Adrenal gland (tissue), 19 donors: ENCODE measurements at places on chromosomes 4 and X. TPM values are rescaled to one million over a fixed set of nuclear protein-coding genes. Genes with fewer than 3 reads are reported as not detected.

The ENAM gene
- not detected for total RNA-seq

The PAGE2 gene
- not detected for total RNA-seq

The TEX11 gene
- total RNA-seq, result not detected

The GC gene
- 0.06 TPM for total RNA-seq

The CNKSR2 gene
- 3.2 TPM for total RNA-seq

The ARSJ gene
- 3.7 TPM for total RNA-seq

The TECRL gene
- total RNA-seq, result 0.55 TPM

The CACNA1F gene
- total RNA-seq, result not detected

The MAGEB1 gene
- total RNA-seq, result not detected

The SPACA5 gene
- total RNA-seq, result not detected

The NCAPG gene
- total RNA-seq, result 0.30 TPM

The MGARP gene
- total RNA-seq, result 158 TPM

The UGT2B15 gene
- not detected for total RNA-seq

The CT45A1 gene
- total RNA-seq, result not detected

The IBSP gene
- total RNA-seq, result not detected

GRCh38 chr4:101993002-101993841 is 202.7 kb downstream of the BANK1 start:
- no peaks in the 10 kb centered on the region for H3K27me3 ChIP-seq
- no peak overlapping the region for H3K4me3 ChIP-seq
- H3K27ac ChIP-seq, result peak overlapping the region; percentile 10
- DNase-seq, result no peak
- H3K4me1 ChIP-seq, result peaks cover 11% of the 10 kb centered on the region

DNA sequence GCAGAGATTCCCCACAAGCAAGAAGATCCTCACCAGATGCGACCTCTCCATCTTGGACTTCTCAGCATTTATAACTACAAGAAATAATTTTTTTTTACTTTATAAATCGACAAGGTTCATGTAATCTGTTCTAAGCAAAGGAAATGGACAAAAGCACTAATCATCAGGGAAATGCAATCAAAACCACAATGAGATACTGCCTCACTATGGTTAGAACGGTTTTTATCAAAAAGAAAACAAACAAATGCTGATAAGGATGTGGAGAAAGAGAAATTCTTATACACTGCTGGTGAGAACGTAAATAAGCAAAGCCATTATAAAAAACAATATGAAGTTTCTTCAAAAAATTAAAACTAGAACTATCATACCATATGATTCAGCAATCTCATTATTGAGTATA is 1382.6 kb downstream of the ARAP2 start:
- no peak overlapping the region for H3K27ac ChIP-seq
- no peaks in the 10 kb centered on the region for H3K36me3 ChIP-seq
- H3K4me1 ChIP-seq, result no peaks in the 10 kb centered on the region
- no peaks in the 10 kb centered on the region for H3K27me3 ChIP-seq
- DNase-seq, result no peak

- H3K36me3 ChIP-seq, result no peaks in the 10 kb centered on the region
- DNase-seq, result no peak
- no peaks in the 10 kb centered on the region for H3K27me3 ChIP-seq
- H3K4me1 ChIP-seq, result no peaks in the 10 kb centered on the region
- H3K27ac ChIP-seq, result no peak overlapping the region
- H3K4me3 ChIP-seq, result no peak overlapping the region
These were observed 4.9 kb upstream of the PCGF3 start for GRCh38 chr4:700587-701264.

DNA sequence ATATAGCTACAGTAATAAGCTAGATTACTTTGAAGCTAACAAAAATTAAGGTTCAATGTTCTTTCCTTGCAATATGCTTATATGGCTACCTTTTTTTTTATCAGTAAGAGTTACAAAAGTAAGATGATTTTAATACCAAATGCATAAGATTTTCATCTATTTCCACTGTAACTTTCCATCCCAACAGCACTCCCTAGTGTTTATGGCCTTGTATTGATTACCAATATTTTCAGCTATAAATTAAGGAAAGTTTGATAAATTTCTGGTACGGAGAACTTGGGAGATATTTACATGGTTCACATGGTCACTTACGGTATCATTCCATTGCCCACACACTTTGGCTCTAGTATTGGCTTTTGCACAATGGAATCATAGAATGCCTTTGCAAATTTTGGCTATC is 448.9 kb upstream of the PABPC4L start:
- H3K4me1 ChIP-seq, result no peaks in the 10 kb centered on the region
- H3K27ac ChIP-seq, result no peak overlapping the region
- H3K36me3 ChIP-seq, result no peaks in the 10 kb centered on the region
- no peak overlapping the region for H3K4me3 ChIP-seq
- H3K27me3 ChIP-seq, result no peaks in the 10 kb centered on the region

DNA sequence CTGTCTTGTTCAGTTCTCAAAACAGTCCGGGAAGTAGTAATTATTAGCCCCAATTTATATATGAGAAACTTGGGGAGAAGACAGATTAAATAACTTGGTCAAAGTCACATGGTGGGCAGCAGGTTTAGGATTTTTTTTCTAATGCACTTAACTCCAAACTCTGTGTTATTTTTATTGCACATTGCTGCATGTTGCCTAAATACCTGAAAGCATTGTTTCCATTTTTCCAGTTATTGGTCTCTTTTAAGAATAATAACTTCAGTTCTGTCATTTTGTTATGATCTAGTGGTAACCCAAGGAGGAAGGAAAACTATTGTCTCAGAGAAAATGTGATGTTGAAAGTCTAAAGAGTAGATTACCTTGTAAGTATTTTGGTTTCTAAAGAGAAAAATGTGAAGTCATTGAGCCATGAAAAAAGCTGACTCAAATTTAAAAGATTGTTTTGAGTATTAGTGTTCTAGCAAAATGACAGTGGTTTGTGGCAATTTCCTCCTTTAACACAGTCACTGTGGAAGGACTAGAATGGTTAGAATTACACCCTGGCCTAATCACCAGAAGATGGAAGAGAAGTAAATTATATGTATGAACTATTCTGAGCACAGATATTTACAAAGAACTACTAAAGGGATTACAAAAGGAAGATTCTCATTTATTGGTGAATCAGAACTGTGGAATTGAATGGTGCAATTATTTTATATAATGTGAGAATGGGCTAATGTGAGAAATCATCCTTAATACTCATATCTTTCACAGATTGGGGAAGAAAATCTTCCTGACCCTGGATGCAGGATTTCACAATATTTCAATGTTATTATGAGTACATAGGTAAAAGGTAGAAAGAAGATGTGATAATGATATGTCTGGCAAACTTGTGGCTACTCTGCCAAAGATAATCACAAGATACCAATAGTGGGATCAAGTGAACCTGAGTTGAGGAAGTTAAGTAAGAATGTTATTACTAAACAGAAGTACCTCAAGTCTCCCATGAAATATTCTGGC is 21.7 kb upstream of the CXCL8 start:
- peaks cover 10% of the 10 kb centered on the region for H3K4me1 ChIP-seq
- H3K27ac ChIP-seq, result no peak overlapping the region
- no peak for DNase-seq
- no peak overlapping the region for H3K4me3 ChIP-seq

DNA sequence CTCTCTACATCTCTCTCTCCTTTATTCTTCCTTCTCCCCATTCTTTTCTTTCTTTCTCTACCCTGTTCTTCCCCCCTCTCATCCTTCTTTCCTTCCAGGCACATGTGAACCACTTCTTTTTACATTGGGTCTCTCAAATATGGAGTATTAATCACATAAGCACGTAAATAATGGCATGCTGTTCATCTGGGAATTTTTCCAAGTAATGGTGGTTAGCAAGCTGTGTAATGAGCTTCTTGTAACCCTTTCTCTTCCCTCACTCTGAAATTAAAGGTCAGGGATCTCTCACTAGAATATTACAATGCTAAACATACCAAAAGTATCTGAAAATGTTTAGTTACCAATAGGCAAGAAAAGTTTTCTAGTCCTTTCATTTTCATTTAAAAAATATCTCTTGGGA is 239.9 kb upstream of the TEX13A start:
- H3K4me3 ChIP-seq, result no peak overlapping the region
- no peaks in the 10 kb centered on the region for H3K4me1 ChIP-seq
- H3K27me3 ChIP-seq, result peaks cover 17% of the 10 kb centered on the region
- no peaks in the 10 kb centered on the region for H3K36me3 ChIP-seq
- no peak for DNase-seq

DNA sequence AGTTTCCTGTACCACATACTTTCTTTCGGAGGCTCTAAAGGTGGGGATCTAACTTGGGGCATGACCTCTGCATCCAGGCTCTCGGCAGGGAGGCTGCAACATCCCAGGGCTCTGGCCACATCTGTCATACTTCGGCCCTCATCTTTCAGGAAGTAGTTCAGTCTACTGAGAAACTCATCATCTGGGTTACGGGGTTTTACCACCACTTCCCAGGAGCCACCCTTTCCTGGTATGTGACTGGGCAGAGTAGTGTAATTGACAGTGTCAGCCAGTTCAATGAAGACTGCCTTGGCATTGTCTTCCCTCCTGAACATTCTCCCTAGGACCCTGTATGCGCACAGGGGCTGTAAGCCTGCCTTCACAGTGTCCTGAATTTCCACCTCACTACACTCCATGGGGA is 2.8 kb downstream of the PNMA5 start:
- H3K4me3 ChIP-seq, result no peak overlapping the region
- DNase-seq, result no peak
- H3K27ac ChIP-seq, result no peak overlapping the region
- peaks cover 8% of the 10 kb centered on the region for H3K27me3 ChIP-seq
- H3K4me1 ChIP-seq, result no peaks in the 10 kb centered on the region

GRCh38 chrX:56802921-56803849 is 74.1 kb downstream of the NBDY start:
- H3K4me3 ChIP-seq, result peak overlapping the region; percentile 57
- H3K36me3 ChIP-seq, result no peaks in the 10 kb centered on the region
- H3K27me3 ChIP-seq, result no peaks in the 10 kb centered on the region
- peak; percentile 84 for DNase-seq
- H3K4me1 ChIP-seq, result peaks cover 16% of the 10 kb centered on the region
- H3K27ac ChIP-seq, result no peak overlapping the region

DNA sequence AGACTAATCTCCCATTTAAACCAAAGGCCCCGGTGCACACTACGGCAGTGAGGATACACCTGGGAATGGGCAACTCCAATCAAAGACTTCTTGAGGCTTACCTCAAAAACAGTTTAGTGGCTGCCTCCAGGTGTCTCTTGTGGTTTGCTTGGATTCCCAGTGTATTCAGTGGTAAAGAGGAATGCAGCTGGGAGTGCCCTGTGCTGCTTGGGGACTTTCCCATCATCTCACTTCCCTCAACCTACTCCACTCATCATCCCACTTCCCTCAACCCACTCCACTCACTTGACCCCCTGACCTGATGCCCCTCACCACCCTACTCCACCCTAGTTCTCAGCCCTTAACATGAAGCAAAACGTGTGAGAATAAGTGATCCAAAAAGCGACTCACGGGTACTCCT is 177.3 kb upstream of the ETNPPL start:
- H3K4me1 ChIP-seq, result no peaks in the 10 kb centered on the region
- H3K27me3 ChIP-seq, result no peaks in the 10 kb centered on the region
- DNase-seq, result no peak

- H3K27ac ChIP-seq, result no peak overlapping the region
- no peak for DNase-seq
- no peaks in the 10 kb centered on the region for H3K4me1 ChIP-seq
These were observed 2.9 kb downstream of the CPZ start for GRCh38 chr4:8595237-8596087.

GRCh38 chr4:169366821-169367220 is 96.1 kb upstream of the SH3RF1 start:
- DNase-seq, result no peak
- H3K4me1 ChIP-seq, result no peaks in the 10 kb centered on the region
- no peak overlapping the region for H3K27ac ChIP-seq
- no peaks in the 10 kb centered on the region for H3K36me3 ChIP-seq

DNA sequence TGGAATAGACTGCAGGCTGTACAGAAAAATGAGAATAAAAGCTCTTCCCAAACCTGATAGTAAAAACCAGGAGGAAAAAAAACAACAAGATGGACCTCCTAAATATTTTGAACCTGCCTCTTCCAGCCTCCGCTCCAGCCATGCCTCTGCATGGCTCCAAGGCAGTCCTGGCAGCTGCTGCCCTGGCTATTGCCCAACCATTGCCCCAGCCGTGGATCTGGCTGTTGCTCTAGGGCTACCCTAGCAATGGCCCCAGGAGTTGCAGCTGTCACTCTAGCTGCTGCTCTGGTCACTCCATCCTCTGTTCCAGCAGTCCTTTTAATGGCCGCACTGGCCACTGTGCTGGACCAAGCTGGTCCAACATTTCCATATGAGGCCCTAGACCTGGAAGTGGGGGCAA is 1756.0 kb downstream of the C4orf33 start:
- no peaks in the 10 kb centered on the region for H3K27me3 ChIP-seq
- H3K4me3 ChIP-seq, result no peak overlapping the region
- no peaks in the 10 kb centered on the region for H3K4me1 ChIP-seq
- DNase-seq, result no peak

DNA sequence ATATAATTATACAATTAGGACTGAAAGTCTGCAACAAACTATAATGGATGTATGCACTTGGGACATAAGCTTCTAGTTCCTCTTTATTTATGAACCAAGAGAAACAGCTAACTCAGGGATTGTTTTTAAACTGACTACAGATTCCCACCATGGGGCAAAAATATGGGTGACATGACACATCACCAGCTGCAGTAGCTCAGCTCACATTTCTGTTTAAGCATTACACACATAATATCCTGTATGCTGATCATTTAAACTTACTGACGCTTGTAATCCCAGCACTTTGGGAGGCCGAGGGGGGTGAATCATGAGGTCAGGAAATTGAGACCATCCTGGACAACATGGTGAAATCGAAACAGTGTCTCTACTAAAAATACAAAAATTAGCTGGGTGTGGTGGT is 11.5 kb downstream of the FGB start:
- no peaks in the 10 kb centered on the region for H3K36me3 ChIP-seq
- DNase-seq, result no peak
- H3K27me3 ChIP-seq, result peaks cover 6% of the 10 kb centered on the region
- no peaks in the 10 kb centered on the region for H3K4me1 ChIP-seq
- H3K4me3 ChIP-seq, result no peak overlapping the region

DNA sequence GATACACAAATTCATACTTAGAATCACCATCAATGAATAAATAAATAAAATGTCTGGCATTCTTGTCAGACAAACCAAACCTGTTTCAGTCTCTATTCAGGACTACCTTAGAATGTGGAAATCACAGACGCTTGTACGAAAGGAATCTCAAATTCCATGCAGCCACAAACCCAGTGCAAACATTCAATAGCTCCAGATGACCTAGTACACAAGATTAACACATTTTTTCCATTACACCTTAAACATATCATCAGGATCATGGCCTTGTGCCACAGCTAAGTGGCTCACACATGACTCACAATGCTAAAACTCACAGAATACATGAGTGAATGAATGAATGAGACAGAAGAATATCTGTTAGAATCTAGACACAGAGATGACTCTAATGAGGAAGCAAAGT is 134.2 kb downstream of the PWWP3B start:
- H3K4me1 ChIP-seq, result no peaks in the 10 kb centered on the region
- no peak for DNase-seq
- H3K36me3 ChIP-seq, result no peaks in the 10 kb centered on the region
- H3K27me3 ChIP-seq, result peaks cover 10% of the 10 kb centered on the region
- H3K27ac ChIP-seq, result no peak overlapping the region
- H3K4me3 ChIP-seq, result no peak overlapping the region
